Stimulated activated CD4-positive, alpha-beta T cell treated with anti-CD3 and anti-CD28 coated beads, TNF-alpha, amount 100 ng/mL, for 4 hours (primary cell): ENCODE measurements at places on chromosomes 16 and 17.

GRCh38 chr17:30780343-30780742 is 44.1 kb downstream of the CRLF3 start:
- DNase-seq, result no peak

DNA sequence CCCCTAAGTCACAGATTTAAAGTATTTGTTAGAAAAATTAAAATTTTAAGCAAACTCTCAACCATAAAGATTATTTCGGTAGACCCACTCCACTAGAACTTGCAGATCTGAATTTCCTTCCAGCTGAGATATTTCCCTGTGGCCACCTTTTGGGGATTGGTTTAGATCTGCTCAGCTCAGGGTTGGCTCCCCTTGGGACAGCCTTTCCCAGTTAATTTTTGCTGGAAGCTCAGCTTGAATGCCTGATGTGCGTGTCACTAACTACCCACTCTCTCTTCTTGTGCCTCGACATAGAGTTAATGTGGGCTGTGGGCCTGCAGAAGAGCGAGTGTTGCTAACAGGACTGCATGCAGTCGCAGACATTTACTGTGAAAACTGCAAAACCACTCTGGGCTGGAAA is 57.6 kb downstream of the YPEL2 start:
- no peak for DNase-seq

DNA sequence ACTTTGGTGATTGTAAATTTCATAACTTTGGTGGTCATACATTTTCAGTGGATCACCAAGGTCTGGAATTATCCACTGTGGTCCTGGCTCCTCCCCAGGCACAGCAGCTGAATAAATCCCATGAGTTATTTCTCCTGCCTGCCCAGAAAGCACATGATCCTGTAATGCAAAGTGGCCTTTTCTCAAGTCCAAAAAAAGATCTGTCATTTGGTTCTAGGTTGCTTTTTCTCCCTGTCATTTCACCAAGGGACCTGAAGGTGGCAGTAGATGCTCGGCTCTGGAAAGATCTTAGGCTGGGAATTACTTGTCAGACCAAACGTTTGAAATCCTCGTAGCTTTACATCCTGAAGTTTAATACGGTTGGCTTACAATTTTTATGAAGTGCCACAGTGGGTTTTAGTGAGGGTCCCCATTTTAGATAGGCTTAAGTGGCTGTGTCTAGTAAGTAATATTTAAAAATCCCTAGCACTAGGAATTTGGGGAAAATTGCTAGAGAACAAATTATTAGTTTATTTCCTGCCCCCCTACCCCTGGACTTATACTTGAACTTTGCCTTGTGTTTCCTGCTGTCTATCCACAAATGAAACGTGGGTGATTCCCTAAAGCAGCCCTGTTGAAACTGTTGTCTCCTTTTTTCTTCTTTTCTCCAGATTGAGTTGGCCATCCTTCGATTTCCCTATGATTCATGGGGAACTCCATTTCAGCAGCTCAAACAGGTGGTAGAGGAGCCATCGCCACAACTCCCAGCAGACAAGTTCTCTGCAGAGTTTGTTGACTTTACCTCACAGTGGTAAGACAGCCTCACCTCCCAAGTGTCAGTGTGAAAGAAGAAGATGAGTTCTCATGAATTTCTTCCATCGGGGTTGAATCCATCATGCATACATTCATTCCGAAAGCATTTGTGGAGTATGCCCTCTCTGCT is 111.7 kb downstream of the MAP2K6 start:
- DNase-seq, result no peak

DNA sequence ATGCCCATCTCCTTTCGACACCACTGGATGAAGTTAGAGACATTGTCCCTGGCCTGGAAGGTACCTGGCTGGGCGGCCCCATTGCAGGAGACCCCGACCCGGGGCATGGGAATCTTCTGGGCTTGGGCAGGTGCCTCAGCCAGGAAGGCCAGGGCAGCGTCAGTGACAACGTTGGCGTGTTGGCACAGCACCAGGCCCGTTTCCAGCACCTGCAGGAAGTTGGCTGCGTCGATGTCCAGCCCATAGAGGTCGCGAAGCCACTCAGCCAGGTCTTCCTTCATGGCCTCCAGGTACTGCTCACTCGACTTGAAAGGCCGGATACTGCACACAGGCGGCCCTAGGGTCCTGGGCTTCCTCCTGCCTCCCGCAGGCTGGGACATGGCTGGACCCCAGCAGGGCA is 568 bp downstream of the GAS2L2 start:
- no peak for DNase-seq

DNA sequence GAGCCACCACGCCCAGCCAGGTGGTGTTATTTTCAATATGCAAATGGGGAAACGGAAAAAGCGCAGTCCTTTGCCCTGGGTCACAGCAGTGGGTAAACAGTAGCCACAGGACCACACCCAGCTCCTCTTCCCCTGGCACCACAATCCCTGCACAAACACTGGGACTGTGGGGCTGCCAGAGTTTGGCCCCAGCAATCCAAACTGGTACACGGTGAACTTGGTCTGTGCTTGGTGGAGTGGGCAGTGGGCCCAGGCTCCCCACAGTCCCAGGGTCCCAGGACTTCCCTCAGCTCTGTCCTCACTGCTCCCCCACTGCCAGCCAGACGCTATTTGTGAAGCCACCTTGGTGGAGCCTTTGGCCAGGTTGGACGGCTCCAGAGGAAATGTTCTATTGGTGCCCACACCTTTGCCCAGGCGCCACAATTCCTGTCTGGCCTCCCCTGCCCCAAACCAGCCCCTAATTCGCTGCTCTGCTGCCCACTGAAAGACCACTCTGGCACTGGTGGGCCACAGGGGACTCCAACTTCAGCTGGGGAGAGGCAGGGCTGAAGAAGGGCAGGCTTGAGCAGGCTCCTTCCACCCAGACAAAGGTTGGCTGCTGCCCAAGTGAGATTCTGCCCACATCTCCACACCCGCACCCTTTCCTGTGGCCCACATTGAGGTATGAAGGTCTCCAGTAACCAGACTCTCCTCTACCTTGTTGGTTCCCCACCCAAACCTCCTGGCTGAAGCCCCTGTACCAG is 2.1 kb downstream of the CHAD start:
- DNase-seq, result no peak

- DNase-seq, result no peak
Measured at GRCh38 chr16:9123871-9124270, 32.4 kb downstream of the HAPSTR1 start.

- no peak for DNase-seq
Measured at GRCh38 chr17:21007646-21008045, 35.2 kb downstream of the USP22 start.

- no peak for DNase-seq
Measured at GRCh38 chr17:21394265-21394664, 18.1 kb downstream of the KCNJ12 start.

DNA sequence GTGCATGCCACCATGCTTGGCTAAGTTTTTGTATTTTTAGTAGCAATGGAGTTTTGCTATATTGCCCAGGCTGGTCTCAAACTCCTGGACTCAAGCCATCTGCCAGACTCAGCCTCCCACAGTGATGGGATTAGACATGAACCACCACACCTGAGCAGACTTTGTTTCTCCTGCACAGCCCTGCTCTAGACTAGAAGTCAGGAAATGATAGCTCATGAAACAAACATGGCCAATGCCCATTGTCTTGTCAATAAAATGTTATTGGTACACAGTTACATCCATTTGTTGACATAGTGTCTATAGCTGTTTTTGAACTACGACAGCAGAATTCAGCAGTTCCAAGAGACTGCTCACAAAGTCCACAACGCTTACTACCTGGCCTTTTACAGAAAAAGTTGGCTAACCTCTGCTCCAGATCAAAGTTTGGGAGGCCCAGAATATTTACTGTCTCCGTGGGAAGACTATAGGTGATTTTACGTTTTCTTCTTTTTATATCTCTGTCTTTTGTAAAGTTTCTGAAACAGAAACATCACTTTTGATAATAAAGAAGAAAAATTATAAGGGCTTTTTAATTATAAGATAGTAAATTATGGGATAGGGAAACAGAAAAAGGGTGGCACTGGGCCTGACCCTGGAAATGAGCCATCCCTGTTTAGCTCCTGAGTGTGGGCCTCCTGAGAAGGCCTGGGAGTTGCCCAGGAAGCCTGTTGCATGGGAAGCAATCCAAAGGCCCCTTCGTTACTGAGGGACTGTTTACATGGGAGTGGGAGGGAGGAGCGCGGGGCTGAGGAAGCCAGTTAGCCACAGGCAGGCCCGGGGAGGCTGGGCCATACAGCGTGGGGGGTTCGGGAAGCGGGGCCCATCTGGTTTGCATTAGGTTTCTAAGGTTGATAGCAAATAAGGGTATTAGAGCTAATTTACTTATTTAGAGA is 201.5 kb downstream of the IRF8 start:
- DNase-seq, result no peak

DNA sequence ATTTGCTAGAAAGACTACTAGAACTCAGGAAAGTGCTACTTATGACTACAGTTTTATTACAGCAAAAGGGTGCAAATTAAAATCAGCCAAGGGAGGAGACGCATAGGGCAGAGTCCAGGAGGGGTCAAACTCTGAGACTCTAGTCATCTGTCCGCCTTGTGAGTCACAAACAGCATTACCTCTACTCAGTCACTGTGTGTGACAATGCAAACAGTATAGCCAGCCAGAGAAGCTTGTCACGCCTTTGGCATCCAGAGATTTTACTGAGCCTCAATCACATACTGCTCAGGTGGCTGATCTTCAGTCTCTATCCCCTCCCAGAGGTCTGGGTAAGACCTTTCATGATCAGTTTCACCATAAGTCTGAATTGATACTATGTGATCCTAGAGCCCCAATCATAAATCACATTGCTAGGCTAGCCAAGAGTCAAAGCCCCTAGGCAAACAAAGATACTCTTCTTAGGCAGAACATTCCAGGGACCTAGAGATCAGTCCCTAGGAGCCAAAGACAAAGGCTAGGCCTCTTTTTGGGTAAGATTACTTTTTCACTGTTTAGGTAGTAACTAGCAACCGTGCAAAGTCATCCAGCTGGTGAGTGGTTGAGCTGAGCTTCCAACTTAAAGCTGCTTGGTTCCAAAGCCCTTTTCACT is 48.8 kb upstream of the CLEC19A start:
- DNase-seq, result no peak

DNA sequence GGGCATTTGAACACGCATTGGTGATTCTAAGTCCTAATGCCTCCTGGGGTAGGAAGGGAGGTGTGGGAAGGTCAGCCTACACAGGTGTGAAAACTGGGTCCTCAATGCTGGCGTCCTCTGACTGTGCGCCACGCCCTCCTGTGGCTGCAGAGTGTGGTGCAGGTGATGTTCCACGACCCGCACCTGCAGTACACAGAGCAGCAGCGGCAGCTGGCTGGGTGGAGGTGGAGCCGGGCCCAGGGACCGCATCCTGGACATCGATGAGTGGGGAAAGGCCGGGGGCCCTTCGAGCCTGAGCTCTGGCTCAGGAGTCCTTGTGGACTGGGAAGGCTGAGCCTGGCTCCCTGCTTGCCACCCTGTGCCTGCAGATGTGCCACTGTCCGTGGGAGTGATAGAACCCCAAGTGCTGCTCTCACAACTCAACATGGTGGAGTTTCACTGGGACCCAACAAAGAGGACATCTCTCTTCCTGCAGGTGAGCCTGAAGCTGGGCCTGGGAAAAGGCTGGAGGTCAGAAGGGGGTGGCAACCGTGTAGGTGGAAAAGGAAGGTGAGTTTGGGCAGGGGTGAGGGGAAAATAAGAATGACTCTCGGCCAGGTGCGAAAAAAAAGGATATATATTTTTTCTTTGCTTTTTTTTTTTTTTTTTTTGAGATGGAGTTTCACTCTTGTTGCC is 14.0 kb upstream of the STAC2 start:
- DNase-seq, result peak; percentile 47

DNA sequence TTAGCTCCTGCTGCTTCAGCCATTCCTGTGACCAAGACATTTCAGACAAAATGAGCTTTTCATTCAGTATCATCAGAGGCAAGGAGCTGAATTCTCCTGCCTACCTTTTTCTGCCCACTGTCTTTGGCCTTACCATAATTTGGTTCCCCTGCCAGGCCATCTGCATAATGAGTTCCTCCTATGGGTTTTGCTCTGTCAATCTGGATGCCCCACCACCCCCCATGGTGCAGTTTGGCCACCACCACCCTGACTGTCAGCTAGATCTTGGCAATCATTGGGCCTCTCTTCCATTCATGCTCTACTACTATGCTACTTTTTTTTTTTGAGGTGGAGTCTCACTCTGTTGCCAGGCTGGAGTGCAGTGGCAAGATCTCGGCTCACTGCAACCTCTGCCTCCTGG is 169.2 kb upstream of the ZKSCAN2 start:
- no peak for DNase-seq

DNA sequence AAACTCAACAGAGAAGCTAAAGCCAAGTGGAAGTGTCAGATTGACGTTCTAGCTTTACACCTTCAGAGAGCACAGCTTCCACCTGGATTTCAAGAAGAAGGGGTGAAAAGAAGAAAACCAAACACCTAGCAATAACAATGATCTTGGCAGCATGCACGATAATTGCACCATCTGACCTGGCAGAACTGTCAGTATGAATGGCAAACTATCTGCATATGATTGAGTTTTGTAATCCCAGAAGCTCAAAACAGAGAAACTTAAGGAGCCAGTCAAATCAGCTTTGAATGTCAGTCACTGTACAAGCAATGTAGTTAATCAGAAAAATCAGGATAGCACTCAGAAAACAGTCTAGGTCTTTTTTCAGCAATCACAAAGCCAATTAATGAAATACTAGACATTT is 427.1 kb downstream of the ZFHX3 start:
- no peak for DNase-seq

- no peak for DNase-seq
Measured at GRCh38 chr16:48687421-48688038, 77.5 kb upstream of the N4BP1 start.

DNA sequence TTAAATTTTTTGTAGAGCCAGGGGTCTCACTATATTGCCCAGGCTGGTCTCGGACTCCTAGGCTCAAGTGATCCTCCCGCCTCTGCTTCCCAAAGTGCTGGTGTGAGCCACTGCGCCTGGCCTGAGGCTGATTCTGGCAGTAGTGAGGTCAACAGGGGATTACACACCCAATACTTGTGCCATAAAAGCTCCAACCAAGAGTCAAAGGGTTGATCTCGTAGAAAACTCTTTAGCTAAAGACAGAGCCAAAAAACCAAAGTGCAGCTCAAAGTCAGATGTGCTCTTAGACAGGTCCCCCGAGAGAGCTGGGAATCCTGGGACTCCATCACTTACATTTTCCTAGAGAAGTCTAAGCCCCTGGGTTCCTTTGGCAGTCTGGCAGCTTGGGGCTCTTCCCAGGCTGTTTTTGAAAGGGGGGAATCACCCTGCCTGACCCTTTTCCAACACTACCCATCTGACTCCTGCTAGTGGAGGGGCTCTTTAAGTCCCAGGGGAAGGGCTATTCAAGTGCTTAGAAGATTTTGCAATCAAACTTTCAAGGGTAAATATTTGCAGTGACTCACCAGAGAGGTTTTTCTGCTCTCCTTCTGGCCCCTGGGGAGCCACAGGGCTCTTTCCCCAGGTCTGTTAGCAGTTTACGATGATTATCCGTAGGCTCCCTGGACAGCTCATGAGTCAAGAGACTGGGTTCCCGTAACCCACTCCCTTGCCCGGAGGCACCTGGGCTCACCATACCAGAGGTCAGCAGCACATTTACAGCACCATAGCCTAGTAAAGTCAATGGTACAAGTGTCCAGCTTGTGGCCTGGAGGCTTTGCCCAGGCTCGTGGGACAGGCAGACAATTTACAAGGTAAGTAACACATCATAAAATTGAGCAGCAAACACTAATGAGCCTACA is 408.7 kb downstream of the SLC39A11 start:
- DNase-seq, result no peak
